ENCODE measurements at places on chromosomes 13 and 19.
A peak's percentile ranks its signal among the peaks of the same experiment; 100 is the strongest.

DNA sequence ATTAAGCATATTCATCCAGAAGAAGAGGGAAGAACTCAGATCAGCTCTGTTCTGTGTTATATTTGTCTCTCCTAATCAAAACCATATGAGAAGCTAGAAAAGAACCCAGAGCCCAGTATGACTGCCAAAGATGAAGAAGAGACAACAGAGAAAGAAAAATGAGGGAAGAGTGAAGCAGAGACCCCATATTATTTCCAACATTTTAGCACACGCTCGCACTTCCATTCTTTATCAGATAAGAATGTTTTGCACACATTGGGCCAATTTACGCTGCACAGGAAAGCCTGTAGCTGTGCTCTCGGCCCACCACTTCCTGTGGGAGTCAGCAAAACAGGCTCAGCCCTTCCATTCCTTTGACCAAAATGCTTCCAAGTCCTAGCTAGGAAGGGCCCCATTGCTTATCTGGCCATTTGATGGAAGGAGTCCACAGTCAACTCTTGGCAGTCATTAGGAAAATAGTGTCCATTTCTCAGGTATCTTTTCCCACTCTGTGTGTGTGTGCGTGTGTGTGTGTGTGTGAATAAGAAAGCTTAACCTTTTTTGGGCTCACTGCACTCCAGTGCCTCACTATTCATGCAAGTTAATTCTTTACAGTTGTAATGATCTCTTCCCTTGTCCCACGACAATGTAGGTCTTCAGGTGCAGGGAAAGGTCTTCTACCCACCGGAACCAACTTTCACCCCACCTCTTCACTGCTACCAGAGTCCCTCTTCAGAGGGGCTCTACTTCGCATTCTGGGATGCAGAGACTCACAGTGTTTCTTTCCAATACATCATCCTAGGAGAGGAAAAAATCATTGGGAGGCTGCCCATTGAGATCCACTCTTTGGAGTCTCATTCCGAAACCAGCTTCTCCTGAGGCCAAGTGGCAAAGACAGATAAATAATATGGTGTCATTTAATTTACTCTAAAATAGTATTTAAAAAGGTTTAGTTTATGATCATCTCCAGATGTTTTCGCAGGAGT is 237.5 kb downstream of the COG6 start:
- DNase-seq, result peak; percentile 2

DNA sequence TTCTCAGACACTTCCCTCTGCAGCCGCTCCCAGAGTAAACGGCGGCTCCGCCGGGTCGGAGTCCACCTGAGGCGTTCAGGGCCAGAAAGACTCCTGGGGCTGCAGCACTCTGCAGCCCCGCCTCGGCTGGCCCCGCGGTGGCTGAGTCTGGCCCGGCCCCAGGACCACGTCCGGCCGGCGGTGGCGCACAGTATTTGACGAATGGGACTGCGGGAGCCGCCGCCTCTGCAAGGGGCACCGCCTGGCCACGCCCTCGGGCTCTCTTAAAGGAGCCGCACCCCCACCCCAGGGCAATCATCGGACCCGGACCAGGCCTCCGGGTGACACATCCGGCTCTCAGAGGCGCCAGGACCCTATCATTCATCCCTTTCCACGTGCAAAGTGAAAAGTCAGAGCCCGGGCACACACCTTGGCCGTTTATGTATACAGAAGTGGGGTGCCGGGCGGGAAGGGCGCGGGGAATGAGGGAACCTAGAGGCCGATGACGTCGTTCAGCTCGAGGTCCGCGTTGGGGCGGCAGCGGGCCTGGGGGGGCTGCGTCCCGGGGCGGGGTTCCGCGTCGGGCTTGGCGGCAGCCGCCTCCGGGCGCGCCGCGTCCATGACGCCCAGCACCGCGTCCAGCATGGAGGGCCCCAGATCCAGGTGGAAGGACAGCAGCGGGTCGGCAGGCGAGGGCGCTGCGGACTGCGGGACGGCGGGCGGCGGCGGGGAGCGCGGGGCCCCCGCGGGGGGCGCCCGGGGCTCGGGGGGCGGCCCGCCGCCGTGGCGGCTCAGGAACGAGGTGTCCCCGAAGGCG is 1.2 kb upstream of the LENG9 start:
- peak; percentile 48 for DNase-seq

- no peak for DNase-seq
Measured at GRCh38 chr19:4849019-4849418, 17.5 kb upstream of the TICAM1 start.

DNA sequence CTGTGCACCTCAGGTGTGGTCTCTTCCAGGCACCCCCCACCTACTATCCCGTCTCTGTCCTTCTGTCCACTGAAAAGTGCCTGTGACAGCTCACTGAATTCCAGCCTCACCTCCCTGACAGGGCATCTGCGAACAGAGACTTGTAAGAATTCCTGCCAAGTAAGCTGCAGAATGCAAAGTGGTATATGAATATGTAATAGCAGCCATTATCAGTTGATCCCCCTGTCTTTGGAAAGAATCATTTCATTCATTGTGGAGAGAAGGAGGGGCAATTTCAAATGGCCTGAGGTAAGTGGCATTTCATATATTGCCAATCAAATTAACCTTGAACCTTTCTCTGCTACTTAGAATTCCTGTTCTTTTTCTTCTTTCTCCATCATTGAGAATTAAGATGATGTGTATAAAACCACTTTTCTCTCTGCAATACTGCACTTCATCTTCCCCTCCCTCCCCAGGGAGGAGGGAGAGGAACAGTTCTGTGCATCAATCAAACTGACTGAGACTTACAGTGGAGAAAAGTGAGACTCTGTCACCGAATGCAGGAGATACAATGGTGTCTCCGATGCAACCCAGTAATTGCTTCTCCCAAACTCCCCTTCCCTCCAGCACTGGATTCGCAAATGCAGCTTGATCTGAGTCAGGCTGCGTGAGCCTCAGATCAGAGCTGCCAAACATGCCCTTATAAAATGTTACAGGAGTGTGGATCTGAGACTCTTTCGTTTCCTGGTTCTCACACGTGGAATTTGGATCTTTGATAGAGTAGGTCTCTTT is 91.7 kb downstream of the SLC10A2 start:
- DNase-seq, result no peak

DNA sequence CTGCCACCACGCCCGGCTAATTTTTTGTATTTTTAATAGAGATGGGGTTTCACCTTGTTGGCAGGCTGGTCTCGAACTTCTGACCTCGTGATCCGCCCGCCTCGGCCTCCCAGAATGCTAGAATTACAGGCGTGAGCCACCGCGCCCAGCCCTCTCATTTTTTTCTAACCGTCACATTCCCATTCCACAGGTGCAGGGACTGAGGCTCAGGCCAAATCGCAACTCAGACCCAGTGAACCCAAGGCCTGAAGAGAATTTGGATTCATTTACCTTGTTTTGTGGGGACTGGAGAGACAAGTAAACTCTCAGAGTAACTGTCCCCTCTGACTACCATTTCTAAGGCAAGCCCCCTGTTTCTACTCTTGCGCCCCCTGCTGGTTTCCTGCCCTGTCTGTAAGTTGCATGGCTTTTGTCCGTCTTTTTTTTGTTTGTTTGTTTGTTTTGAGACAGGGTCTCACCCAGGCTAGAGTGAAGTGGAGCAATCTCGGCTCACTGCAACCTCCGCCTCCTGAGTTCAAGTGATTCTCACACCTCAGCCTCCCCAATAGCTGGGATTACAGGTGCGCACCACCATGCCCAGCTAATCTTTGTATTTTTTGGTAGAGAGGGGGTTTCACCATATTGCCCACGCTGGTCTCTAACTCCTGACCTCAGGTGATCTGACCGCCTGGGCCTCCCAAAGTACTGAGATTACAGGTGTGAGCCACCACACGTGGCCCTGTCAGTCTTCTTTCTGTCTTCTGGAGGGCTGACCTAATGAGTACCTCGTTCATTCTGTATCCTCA is 2.3 kb upstream of the STRN4 start:
- DNase-seq, result no peak

GRCh38 chr13:112249644-112250610 is 126.2 kb upstream of the SPACA7 start:
- no peak for DNase-seq

DNA sequence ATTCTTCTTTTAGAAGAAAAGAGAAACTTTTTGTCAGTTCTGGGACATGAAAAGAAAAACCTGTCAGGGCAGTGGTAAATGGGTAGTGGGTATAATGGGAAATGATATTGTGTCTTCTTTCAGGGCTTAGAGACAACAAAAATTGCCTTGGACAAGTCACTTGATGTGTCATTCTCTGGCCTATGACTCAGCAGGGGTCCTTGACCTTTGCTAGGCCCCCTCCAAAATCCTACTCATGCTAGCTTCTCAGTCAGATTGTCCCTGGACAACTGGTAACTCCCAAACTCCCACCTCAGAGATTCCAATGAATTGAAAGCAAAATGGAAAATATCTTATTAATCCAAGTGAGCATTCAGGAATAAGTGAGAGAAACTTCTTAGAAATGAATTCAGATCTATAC is 258.8 kb upstream of the SPRY2 start:
- DNase-seq, result no peak
